Liver (tissue), 10 donors: ENCODE measurements at places on chromosomes 5 and 9.

- no peak for DNase-seq
Observed at GRCh38 chr9:114674798-114675540, 7.0 kb downstream of the TEX48 start.

- DNase-seq = no peak
Observed at GRCh38 chr9:71670121-71670520, 98.2 kb downstream of the CEMIP2 start.

GRCh38 chr9:124500028-124500795 is 7.0 kb downstream of the NR5A1 start:
- DNase-seq = no peak

- no peak for DNase-seq
Observed at GRCh38 chr9:136416914-136417313, 6.5 kb downstream of the PMPCA start.

GRCh38 chr5:143166661-143167420 is 236.6 kb downstream of the NR3C1 start:
- no peak for DNase-seq

GRCh38 chr5:83470526-83471404 is 779 bp upstream of the VCAN start:
- no peak for DNase-seq

DNA sequence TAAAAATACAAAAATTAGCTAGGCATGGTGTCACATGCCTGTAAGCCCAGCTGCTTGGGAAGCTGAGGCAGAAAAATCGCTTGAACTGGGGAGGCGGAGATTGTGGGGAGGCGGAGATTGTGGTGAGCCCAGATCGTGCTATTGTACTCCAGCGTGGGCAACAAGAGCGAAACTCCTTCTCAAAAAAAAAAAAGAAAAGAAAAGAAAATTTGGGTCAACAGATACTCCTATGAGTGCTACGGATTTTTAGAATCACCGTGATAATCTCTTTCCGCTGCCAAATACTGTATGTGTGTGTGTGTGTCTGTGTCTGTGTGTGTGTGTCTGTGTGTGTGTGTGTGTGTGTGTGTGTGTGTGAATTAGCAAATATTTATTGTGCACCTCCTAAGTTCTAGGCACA is 64.4 kb downstream of the ARRDC3 start:
- no peak for DNase-seq

DNA sequence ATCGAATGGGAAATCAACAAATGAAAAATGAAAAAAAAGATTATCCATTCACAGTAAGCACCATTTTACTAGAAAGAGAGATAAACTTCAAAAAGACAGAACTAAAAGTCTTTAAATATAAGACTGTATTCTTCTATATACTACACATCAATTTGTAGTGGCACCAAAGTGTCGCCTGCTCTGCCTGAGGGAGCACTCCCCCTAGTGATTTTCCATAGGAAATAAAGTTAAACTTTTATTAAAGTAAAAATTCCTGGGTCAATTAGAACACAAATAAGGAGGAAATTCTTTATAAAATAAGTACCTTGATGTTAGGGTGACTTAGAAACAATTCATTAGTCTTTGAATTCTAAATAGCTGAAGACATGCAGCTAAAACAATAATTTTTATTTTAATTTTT is 9.7 kb downstream of the RAD1 start:
- DNase-seq = no peak

DNA sequence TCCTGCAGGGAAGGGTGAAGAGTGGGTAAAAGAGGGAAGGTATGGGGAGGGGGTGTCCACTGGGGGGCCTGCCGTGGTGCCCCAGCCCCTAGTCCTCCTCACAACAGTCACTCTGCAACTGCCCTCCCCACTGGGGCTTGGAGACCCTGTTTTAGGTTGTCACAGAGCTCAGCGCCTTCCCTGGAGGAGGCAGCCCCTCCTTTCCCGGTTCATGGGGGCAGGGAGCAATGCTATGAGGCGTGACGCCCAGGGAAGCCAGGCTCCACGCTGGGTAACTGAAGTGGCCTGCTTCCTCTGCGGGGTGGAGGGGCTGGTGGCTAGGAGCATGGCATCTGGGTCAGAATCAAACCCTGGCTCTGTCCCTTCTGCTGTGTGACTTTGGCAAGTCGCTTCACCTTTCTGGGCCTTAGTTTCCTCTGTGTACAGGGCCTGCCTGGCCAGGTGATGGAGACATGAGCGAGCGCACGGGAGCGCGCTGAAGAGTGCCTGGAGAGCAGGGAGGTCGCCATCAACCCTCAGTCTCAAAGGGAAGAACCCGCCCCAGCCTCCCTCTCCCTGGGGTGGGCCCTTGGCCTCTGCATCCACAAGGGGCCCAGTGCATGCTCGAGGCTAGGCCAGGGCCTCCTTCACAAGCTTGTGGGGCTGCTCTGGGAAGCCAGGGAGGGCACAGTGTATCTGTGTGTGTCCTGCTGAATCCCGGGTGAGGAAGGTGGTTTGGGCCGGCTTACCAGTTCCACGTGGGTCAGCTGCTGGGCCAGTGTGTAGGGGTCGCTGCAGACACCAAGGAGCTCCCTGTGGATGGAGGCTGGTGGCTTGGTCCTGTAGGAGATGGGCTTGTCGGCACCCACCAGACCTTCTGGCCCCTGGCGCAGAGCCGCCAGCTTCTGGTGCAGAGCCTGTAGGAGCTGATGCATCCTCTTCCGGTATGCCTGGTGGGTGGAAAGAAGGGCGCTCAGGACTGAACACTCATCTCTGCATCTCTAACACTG is 56.4 kb upstream of the RNF130 start:
- DNase-seq = peak; percentile 27

DNA sequence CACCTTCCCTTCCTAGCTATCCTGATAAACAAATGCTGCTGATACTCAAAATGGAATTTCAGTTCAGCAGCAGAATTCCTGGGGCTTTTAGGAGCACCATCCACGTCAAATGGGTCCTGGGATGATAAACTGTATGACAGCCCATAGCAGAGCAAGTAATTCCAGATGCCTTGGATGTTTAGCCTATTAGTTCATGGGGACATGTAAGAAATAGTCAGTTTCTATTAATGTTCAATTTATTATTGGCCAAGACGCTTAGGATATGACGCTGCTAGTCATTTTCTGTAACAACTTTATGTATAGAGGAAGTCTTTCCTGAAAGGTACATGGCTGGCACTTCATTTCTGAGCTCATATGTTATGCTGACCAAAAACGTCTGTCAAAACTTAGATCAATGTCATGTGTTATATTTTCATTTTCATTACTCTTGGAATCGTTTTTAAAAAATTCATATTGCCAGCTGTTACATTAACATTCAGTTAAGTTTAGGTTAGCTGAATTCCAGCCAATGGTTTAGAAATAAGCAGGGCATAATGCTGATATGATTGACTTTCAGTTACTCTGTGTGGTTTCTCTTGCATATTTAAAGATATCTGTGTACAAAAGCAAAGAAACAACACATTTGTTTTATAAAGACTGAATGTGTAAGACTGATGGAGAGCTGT is 243.8 kb downstream of the CSNK1G3 start:
- no peak for DNase-seq

- DNase-seq = no peak
Observed at GRCh38 chr5:147403651-147404640, 105.9 kb downstream of the DPYSL3 start.

DNA sequence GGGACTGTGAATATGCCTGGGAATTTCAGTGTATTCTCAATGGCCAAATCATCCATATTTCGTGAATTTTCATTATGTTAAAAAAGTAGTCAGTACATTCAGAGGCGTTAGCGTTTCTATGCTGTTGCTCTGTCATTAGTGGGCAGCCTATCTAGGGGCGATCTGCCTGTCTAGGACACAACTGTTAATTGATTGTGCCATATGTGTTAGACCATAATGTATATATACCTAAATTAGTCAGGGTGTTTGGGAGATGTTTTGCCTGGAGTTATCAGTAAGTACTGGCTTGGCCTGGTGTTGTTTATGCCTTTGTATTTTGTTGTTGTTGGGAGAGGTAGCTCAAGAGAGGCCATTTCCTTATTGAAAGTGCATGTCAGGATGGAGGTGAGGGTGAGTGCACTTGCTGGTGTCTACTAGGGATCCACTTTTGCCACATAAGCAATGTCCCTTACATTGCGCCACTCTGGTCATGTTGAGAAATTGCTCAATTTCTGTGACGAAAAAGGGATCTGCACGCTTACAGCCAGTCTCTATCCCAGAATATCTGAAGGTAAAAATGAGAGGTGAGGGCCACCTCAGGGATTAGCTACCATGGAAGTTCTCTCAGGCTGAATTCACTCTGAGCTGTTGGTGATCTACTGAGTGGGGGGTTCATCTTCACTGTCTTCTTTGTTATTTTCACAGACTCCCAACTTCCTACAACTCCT is 123.3 kb downstream of the ST8SIA4 start:
- no peak for DNase-seq

DNA sequence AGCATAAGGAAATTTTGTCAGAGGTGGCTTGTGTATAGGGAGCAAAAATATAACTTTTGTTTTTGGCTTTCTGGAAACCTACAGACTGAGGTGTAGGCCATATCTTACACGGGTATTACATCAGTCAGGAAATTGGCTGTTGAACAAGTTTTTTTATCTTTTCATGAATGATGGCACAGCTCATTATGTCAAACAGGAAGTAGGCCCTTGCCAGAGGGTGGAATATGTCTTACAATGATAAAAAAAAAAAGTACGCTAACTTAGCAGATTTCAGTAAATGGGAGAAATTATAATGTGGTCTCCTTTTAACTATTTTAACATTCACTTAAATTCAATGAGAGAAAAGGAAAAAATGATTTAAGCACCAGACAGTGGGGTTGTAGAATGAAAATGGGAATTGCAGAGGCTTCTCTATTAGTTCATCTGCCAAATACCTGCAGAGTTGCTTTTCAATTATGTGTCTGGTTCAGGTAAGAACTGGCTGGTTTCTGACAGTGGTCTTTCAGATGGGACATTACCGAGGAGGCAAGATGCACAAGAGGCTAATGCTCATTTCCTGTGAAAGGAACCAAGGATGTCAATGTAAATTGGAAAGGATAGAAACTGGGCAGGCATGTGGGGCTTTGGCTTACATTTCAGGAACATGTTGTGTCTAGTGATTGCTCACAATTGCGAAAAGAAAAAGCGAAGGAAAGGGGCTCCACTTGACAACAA is 169.9 kb downstream of the NNT start:
- no peak for DNase-seq

DNA sequence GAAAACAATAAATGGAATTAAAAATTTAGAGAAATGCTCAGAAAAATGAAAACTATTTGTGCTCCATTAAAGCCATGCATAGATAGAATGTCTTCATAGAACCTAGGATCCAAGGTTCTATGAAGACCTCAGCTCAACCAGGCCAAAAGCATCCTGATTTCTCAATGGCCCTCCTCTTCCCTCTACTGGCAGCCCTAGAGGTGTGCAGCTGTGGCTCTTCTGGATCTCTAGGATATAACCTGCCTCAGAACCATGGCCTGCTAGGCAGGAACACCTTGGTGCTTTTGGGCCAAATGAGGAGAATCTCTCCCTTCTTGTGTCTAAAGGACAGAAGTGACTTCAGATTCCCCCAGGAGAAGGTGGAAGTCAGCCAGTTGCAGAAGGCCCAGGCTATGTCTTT is 15.1 kb downstream of the IFNA1 start:
- no peak for DNase-seq

DNA sequence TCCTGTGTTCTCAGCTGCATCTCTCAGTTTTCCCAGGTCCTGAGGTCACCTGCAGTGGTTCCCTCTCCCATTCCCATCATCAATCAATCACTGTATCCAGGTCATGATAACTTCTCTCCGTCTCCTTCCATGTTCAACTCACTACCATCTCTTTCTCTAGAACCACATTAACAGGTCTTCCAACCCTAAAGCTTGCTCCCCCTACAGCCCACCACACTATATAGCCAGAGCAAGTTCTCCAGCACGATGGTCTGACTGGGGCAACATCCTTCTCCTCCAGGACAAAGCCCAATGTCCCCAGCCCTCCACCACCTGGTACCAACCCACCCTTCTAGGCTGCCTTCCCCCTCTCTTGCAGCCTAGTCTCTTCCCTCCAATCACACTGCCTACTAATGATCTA is 241.6 kb downstream of the CDK5RAP2 start:
- no peak for DNase-seq

- no peak for DNase-seq
Observed at GRCh38 chr5:16508730-16509531, 43.3 kb upstream of the ZNF622 start.

DNA sequence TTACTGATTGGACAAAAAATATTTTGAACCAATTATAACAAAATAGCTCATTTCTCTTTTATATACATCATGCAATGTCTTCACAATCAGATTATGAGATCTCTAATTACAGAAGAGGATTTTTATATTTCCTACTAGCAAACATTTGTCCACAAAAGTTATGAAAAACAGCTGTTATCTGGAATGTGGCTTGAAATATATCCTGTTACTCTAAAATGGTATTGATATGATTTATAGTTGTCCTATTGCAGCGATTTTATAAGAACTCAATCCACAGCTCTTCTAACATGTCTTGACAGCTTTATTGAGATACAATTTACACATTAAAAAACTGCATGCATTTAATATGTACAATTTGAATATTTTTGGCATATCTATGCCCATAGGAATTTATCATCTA is 779.9 kb upstream of the ACO1 start:
- DNase-seq = no peak

DNA sequence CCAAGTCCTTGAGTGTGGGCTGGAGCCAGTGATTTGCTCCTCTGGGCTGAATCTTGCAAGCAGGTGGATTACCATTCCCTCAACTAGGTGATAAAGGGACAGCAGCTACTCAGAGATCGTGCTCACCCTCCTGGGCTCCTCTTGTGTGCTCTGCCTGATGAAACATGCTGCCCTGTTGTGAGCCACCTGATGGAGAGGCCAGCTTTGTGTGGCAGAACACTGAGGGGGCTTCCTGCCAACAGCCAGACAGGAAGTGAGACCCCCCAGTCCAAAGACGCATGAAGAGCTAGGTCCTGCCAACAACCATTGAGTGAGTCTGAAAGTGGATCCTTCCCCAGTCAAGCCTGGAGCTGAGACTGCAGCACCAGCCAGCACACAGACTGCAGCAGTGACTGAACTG is 106.4 kb upstream of the IRX2 start:
- DNase-seq = no peak

DNA sequence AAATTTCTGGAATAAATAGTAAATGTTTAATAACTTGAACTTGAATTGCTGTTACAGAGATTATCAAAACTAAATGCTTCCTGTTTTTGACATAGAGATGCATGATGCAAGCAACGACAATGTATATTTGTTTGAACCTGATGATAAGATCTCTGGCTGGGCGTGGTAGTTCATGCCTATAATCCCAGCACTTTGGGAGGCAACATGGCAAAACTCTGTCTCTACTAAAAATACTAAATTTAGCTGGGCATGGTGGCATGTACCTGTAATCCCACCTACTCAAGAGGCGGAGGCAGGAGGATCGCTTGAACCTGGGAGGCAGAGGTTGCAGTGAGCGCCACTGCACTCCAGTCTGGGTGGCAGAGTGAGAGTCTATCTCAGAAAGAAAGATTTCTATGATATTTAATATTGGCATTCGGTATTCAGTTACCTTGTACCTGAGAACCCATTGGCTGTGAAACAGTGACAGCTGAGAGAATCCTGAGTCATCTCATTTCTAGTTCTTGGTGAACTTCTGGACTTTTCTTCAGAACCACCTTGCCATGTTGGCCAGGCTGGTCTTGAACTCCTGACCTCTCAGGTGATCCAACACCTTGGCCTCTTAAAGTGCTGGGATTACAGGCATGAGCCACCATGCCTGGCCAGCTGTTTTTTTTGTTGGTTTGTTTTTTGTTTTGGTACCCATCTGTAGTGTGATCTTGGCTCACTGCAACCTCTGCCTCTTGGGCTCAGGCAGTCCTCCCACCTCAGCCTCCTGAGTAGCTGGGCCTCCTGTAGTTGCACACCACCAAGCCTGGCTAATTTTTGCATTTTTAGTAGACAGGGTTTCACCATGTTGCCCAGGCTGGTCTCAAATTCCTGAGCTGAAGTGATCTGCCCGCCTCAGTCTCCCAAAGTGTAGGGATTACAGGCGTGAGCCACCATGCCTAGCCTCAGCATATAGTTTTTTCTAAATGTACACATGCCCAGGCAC is 10.0 kb upstream of the FGF18 start:
- no peak for DNase-seq
